NCI-H1048 (cell line): ENCODE measurements at places on chromosomes 7 and 10.

GRCh38 chr7:12257582-12257981 is 46.5 kb downstream of the TMEM106B start:
- DNase-seq: no peak

- no peak for DNase-seq
These were observed 538.9 kb downstream of the AUTS2 start for GRCh38 chr7:70137126-70137525.

GRCh38 chr10:68957654-68958053 is 1.7 kb downstream of the DDX21 start:
- DNase-seq: no peak

- DNase-seq: no peak
These were observed 74.5 kb downstream of the LANCL2 start for GRCh38 chr7:55439627-55440026.

DNA sequence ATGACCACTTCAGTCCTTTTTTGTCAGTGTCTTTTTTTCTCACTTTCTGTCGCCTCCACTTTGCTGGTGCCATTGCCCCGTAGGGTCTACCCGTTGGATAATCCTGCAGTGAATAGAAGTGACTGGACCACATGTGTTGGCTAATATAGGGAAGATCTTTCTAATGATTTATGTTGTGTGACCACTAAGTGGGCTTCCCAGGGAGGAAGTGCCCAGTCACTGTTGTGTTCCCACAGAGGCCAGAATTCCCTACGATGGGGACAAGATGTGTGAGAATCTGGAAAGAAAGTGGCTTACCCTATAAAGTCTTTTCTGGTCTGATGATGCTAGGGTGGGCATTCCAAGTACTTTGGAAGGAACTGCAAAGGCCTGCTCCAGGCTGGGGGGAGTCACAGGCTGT is 28.4 kb upstream of the SMC3 start:
- no peak for DNase-seq
